ENCODE measurements at places on chromosomes 4 and X. TPM values are rescaled to one million over a fixed set of nuclear protein-coding genes. Genes with fewer than 3 reads are reported as not detected.

ADH1A gene
- not detected for total RNA-seq

CXorf49 gene
- not detected for total RNA-seq

SLC10A4 gene
- total RNA-seq, result 3.1 TPM

DUSP9 gene
- not detected for total RNA-seq

ETDA gene
- total RNA-seq, result not detected

BRS3 gene
- not detected for total RNA-seq

NCAPG gene
- total RNA-seq, result 21.6 TPM

GUCY1A1 gene
- total RNA-seq, result 76.6 TPM

CYLC1 gene
- total RNA-seq, result not detected

POU4F2 gene
- 7.9 TPM for total RNA-seq

FRG2 gene
- total RNA-seq, result not detected

TEX13D gene
- total RNA-seq, result not detected

PLXNB3 gene
- total RNA-seq, result 7.3 TPM

Data from camera-type eye (tissue), 1 donor.